ENCODE measurements at places on chromosomes 2 and 18.

GRCh38 chr18:59446012-59446411, 86.9 kb upstream of the LMAN1 start:
- no peak for DNase-seq

DNA sequence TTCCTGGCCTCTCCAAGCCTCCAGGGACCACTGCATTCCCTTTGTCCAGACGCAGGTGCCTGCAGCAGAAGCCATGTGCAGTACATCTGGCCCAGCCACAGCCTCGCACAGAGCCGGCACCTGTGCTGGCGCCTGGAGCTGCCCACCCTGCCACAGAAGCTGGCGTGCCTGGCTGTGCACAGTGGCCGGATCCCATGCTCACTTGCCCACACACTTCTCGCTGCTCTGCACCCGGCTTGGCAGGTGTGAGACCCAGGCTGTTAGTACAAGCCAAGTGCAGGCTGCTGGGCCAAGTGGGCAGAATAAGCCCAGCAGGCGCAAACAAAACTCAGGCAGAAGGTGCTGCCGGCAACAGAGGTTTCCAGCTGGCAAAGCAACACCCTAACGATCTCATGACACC, 124.5 kb upstream of the CCDC150 start:
- no peak for DNase-seq

DNA sequence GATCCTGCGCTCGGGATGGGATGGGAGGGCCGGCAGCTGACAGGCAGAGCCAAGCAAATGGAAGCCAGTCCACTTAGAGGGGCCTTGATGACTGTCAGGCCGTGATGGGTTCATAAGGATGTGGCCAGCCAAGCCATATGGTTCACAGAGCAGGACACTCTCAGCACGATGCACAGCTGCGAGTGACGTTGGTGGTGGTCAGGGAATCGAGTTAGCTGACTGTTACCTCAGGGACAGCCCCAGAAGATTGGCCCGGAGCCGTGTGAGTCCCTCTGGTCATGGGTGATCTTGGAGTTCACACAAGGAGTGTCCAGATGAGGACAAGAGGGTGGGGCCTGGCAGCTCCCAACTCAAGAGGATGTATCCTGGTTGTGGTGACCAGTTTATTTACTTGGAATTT, 70.2 kb downstream of the TPGS2 start:
- DNase-seq = no peak

GRCh38 chr2:60746318-60746717, 9.8 kb upstream of the PAPOLG start:
- no peak for DNase-seq

- no peak for DNase-seq
Observed at GRCh38 chr2:25710750-25711149, 37.4 kb upstream of the DTNB start.

DNA sequence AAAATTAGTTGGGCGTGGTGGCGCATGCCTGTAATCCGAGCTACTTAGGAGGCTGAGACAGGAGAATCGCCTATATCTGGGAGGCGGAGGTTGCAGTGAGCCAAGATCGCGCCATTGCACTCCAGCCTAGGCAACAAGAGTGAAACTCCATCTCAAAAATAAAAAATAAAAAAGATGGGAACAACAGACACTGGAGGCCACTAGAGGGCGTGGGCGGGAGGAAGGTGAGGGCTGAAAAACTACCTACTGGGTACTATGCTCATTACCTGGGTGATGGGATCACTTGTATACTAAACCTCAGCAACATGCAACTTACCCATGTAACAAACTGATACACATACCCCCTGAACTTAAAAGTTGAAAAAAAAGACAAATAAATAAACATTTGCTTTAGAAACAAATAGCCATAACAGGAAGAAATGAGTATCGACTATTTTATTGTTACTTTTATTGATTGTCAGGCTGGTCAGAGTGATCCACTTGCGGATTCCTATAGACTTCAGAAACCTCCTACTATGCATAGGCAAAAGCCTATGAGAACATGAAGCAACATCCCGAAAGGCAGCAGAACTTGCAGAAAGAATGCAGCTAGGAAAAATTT, 61.0 kb downstream of the TMEM163 start:
- DNase-seq = no peak
